ENCODE measurements at places on chromosomes 13 and 19.

DNA sequence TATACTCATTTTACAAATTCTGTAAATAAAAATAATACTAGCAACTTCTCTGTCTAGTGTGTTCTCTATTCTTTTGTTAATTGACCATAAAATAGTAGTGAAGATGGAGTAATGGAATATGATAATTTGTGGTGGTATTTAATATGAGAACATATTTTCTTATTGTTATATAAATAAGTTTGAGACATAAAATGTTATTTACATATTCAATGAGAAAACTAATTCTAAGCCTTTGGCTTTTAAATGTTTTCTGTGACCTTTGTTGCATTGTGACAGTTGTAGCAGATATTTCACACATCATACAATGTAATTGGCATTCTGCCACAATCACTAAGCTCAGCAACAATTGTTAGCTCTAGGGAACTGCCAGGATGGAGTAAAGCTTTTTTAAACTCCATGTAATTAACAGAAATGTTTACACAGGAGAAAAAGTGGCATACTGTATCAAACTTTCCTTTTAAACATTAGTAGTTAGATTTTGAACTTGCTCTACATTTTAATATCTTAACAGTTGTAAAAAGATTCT is 562.1 kb upstream of the PCDH9 start:
- no peak for DNase-seq

- no peak for DNase-seq
Observed at GRCh38 chr13:23557733-23558132, 12.5 kb upstream of the TNFRSF19 start.

DNA sequence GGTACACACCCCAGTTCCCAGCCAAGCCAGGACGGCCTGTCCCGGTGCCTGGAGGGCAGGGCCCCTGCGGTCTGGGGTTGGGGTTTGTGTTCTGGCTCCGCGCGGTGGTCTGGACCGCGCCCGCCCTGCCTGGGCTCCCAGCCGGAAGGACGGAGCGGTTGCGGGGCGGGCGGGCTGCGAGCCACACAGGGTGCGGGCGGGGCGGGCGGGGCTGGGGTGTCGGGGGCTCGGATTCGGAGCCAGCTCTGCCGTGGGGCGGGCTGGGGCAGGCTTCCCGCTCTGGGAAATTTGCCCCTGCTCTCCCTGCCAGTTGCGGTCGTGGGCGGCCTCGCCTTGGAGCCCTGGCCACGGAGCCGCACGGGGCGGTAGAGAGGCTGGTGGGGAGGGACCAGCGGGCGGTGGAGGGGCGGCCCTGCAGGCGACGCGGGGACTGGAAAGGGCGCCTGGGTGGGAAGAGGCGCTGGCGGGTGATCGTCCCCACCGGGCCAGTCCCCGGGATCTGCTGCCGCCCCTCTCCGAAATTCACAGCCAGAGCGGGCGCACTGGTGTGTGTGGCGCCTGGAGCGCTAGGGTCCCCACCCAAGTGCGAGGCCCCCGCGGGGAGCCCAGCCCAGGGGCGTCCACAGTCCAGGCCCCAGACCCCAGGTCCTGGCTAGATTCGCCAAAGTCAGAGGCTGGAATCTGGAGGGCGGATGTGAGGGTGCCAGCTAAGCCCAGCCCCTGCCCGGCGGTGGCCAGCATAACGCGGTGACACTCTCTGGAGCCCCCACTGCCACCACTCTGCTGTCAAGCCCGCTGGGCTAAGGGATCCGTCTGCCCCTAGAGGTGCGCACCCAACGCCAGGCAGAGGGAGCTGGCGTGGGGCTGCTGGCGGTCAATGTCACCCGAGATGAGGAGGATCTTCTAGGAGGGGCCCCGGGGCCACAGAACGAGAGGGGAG is 11.0 kb upstream of the ZNF492 start:
- no peak for DNase-seq

- no peak for DNase-seq
Observed at GRCh38 chr19:28999724-29000433, 213.1 kb downstream of the UQCRFS1 start.

- DNase-seq = no peak
Observed at GRCh38 chr19:2770055-2771013, 12.7 kb downstream of the SGTA start.

DNA sequence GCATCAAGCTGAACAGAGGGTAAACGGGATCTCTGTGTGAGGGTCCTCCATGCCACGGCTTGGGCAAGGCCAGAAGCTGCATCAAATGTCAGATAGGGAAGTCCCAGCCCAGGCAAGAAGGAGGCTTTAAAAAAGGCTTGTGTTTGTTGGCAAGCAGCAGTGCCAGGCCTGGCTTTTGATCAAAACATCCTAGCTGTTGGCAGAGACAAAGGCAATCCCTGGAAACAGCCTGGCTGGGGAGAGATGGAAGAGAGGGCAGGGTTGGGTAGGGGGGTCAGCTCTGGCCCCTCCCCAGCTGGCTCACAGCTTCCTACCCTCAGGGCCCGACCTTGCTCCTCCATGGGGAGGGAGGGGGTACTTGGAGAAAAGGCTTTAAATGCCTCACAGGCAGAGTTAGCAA is 61.8 kb upstream of the KCTD15 start:
- DNase-seq = no peak

- no peak for DNase-seq
Observed at GRCh38 chr13:72545030-72545719, 182.3 kb downstream of the MZT1 start.

DNA sequence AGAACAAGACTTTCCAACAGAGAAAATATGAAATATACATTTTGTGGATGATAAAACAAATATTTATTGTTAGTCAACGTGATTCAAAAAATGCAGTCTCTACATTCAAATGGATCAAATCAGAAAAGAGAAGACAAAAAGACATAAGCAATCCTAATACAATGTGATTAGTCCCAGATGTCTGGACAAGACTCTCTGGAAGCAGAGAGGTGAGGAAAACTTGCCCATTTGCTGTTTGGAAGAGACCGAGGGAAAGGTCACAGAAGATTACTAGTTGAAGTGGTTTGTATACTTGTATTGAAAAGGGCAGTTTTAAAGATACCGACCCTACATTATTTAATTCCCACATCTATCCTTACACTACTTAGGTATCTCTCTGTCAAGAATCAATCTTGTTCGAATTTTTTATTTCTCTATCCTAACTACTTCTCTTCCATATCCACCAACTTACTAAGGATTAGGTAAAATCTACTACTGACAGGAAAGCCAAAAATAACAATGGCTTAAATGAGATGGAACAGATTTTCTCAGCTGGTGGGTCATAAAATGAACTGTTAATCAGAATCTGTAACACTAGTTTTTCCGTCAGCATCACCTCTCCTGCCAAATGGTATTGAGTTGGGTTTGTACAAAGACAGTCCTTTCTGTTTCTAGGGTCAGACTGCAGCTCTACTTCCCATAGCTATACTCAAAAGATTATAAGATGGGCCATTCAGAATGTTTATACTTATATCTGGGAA is 497.1 kb downstream of the DCT start:
- no peak for DNase-seq

Measured in activated CD4-positive, CD25-positive, alpha-beta regulatory T cell treated with anti-CD3 and anti-CD28 coated beads, Interleukin-2, amount 50 U/mL, for 72 hours (primary cell).